ENCODE measurements at places on chromosomes 11 and 22.

DNA sequence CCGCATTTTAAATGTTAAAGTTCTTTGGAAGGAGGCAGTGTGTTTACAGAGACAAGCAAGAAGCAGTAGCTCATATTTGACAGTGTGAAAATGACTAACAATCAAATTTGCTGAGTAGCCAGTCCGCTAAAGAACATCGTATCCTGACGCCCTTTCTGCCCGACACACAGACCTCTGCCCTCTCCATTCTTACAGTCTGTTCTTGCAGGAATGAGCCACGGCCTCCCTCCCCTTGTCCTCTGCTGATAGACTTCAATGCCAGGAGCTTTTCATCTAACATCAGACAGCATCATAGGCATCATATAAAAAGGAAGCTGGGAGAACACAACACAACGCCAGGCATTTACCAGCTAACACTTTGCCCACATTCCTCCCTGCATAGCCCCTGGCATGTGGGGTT is 486.0 kb downstream of the OPCML start:
- DNase-seq: no peak

DNA sequence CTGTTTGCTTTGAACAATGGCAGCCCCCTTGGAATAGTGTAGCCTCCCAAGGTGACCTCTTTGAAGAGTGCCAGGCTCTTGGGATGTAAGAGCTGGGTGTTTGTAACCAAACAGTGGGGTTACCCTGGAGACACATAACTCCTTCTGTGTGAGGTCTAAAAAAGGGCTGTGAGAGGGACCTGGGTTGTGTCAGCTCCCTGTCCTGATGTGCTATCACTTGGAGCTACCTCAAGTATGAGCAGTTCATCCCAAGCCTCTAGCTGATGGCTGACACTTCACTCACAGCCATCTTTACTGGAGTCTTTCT is 40.2 kb downstream of the TSPAN18 start:
- no peak for DNase-seq

DNA sequence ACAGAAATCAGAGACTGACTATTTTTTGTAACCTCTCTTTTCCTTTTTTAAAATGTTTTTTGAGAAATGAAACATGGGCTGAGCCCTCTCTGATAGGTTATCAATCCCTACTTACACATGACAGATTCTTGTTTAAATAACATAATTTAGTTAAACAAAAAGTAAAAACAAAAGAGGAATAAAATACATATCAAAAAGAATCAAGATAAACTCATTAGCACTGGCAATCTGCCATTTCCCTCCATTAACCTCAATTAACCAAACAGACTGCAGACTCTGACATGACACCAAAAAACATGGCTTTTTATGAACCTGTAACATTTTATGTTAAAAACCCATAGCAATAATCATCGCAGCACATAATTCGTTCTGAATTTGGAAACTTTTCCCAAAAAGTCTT is 284.4 kb upstream of the MTNR1B start:
- DNase-seq: no peak

- no peak for DNase-seq
Measured at GRCh38 chr11:2799881-2800654, 85.5 kb downstream of the CDKN1C start.

GRCh38 chr11:17932472-17932871 is 80.4 kb downstream of the SERGEF start:
- no peak for DNase-seq

- DNase-seq: no peak
Measured at GRCh38 chr11:47508240-47508957, 44.5 kb downstream of the CELF1 start.

GRCh38 chr11:60950933-60951605 is 907 bp downstream of the SLC15A3 start:
- DNase-seq: no peak

DNA sequence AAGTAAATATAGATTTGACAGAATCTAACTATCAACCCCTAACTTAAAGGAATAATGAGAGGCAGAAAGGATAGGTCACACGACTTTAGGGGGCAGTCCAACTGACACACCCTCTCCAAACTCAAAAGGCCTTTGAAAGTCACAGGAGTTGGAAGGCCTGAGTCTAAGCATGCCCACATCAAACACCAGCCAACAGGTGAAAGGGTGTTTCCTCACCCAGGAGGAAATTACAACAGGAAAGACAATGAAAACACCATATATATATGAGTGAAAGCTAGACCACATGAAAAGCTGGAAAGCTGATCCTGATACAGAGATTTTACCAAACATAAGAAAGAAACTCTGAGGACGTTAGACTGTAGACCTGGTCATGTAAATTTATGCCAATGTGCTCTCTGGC is 10.5 kb upstream of the DEPDC7 start:
- no peak for DNase-seq

DNA sequence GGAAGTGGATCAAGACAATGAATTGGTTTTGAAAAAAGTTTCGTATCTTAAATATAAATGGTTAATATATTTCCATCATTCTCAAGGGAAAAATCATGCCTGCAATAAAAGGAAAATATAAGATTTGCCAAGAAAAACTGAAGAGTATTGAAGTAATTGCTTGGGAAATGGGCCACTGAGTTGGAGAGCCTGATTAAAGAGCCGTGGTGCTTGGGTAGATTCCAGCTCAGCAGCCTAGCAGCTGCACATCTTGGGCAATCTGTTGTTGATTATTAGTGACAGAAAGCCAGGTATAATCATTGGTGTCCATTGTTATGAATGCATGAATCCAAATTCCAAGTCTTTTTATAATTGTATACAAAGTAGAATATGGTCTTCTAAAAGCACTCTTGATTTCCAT is 800.9 kb upstream of the CHORDC1 start:
- DNase-seq: no peak

- DNase-seq: no peak
Measured at GRCh38 chr11:11972730-11973341, 35.6 kb downstream of the DKK3 start.

GRCh38 chr11:126703662-126704061 is 296.9 kb downstream of the KIRREL3 start:
- DNase-seq: no peak

DNA sequence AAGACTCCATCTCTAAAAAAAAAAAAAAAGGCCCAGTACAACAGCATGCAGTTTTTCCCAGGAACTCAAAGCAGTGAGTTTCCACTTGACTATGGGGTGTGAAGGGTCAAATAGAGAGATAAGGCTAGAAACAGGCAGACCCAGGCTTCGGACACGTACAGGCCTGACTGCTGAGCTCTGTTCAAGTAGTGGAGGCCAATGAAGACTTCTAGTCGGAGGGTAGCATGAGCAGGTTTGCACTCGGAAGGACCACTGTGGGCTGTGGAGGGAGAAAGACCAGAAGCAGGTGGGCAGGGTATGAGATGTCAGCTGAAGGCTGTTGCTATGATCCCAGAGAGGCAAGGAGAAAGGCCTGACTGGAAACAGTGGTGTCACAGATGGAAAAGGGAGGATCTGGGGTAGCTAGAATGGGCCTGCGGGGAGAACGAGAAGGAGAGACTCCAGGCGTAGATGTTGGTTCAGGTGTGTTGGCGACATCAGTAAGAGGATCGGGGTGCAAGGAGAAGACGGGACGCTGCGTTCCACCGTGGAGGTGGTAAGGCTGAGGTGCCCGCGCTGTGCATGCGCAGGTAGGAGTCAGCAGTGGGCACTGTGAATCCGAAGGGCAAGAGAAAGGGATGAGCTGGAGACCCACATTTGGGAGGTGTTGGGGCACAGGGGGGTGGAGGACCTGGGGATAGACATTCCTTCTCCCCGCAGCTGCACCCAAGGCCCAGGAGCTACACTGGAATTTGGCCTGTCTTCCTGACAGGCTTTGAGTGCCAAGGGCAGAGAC is 49.4 kb upstream of the RAB1B start:
- no peak for DNase-seq

DNA sequence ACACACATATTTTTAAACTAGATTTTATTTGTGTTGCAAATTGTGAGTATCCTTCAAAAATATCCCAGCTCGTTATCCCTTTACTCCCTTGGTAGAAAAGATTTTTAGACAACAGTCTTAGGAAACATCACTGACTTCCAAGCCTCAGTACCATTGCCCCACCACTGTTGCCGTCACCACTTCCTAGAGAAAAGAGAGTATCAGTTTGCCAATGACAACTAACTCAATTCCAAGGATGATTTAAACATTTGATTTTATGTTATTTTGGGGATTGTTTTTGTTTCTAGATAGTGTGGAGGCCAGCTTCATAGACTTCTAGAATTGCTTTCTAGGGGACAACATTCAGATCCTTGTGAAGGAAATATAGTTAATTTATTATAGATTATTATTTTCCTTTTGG is 274.0 kb upstream of the MPPED2 start:
- DNase-seq: no peak

GRCh38 chr11:119371067-119371601 is 10.4 kb downstream of the USP2 start:
- no peak for DNase-seq

DNA sequence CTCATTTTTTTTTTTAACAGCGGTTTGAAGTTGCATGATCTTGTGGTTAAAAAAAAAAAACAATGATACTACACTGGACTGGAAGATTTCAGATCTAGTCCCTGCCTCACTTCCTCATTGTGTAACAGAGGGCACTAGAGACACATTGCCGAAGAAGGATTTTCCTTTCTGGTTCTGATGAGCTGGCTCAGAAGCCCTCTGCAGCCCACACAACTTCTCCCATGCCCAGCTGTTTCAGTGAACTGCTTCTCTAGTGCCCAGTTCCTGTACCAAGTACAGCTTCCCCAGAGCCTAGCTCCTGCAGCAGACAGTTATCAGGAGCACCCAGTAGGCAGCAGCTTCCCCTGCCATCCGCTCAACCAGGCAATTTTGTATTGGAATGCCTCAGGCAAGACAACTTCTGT is 29.5 kb upstream of the ANO5 start:
- DNase-seq: no peak

- DNase-seq: no peak
Measured at GRCh38 chr22:36829370-36830002, 12.7 kb upstream of the PVALB start.

DNA sequence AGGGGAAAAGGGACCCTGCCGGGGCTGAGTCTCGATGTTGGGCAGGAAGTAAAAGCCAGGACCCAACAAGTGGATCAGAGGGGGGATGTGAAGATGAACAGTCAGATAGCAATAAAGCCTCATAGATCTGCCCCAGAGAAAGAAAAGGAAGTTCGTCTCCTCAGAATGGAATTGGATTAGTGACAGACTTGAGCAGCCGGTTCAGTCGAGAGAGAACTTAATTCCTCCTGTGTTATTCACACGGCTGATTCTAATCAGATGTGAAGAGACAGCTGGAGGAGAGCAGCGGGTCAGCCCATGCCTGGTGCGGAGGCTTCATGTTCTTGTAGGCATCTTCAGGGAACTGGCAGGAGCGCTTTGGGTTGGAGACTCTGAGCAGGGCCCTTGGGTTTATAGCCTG is 29.3 kb upstream of the CABP7 start:
- DNase-seq: no peak

GRCh38 chr22:49008682-49009235 is 818.9 kb downstream of the BRD1 start:
- no peak for DNase-seq

GRCh38 chr11:66457826-66458225 is 8.9 kb upstream of the PELI3 start:
- DNase-seq: no peak

DNA sequence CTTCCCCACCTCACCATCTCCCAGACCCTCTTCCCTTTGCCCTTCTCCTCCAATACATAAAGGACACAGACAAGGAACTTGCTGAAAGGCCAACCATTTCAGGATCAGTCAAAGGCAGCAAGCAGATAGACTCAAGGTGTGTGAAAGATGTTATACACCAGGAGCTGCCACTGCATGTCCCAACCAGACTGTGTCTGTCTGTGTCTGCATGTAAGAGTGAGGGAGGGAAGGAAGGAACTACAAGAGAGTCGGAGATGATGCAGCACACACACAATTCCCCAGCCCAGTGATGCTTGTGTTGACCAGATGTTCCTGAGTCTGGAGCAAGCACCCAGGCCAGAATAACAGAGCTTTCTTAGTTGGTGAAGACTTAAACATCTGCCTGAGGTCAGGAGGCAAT is 58.2 kb downstream of the TIMP3 start:
- no peak for DNase-seq

DNA sequence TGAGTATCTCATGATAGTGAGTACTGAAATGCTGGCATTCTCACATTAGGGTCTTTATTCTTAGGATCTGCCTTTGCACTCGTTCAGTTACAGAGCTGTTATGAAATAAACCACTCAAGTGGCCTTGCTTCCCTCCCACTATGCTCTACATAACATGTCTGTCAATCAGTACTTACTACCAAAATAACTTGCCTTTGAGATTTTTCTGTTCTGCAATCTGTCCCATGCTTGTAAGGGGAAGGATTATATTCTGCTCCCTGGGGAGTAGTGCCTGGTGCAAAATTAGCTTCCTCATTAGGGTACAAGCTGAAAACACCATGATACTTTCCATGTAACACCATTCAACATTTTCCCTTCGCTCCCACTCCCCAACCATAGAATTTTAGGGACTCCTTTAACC is 1.9 kb upstream of the GRAP2 start:
- DNase-seq: no peak

DNA sequence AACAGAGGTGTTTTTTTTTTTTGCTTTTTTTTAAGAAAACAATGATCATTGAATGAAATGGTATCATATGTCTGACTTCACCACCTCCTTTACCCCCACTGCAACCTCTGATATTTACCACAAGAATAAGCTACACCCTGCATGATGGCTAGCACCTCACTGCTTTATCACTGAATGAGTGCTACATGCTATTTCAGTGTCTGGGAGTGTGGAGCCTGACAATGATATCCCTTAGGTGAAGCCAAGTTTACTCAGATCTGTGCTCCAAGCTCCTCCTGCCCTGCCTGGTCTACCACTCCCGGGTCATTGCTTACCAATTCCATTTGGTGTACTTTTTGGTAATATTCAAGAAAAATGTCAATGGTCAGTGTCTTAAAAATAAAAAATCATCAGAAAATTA is 21.1 kb downstream of the MMP20 start:
- no peak for DNase-seq

- DNase-seq: peak; percentile 35
Measured at GRCh38 chr11:1854949-1855885, 2.3 kb downstream of the LSP1 start.

Measured in activated T-helper 9 cell treated with anti-CD3 and anti-CD28 coated beads, Interleukin-2, amount 50 U/mL, for 16 hours (primary cell).